ENCODE measurements at places on chromosomes 2 and 18.
A peak's percentile ranks its signal among the peaks of the same experiment; 100 is the strongest.

DNA sequence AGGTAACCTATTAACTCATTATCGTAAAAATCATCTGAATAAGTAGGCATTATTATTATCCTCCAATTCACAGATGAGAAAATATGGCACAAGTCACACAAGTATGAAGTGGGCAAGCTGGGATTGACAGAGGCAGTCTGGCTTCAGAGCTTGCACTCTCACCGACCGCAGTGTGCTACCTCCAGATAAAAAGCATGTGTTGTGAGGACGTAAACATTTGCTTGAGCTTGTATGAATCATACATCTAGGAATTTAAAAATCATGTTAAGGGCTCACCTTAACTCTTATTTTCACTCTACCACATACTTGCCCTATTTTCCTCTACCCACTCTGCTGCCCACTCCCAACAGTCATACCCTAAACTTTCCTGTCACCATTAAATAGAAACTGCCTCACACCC is 65.3 kb upstream of the AMMECR1L start:
- no peak for DNase-seq

DNA sequence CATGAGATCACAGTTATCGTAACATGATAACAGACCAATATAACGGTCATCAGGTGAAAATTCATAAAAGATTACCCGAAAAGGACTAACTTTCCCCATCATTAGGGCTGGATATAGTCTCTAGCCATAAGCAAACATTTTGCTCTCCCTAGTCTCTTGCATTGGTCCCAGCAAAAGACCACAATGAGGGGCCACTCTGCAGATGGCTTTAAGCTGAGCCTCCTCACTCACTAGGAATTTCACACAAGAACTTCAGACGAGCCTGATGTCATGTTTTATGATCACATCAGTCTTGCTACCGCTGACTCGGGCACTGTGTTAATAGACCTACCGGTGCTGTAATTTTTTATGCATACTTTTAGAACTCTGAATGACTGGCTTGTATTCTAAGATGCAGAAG is 35.2 kb downstream of the STK17B start:
- DNase-seq: no peak

DNA sequence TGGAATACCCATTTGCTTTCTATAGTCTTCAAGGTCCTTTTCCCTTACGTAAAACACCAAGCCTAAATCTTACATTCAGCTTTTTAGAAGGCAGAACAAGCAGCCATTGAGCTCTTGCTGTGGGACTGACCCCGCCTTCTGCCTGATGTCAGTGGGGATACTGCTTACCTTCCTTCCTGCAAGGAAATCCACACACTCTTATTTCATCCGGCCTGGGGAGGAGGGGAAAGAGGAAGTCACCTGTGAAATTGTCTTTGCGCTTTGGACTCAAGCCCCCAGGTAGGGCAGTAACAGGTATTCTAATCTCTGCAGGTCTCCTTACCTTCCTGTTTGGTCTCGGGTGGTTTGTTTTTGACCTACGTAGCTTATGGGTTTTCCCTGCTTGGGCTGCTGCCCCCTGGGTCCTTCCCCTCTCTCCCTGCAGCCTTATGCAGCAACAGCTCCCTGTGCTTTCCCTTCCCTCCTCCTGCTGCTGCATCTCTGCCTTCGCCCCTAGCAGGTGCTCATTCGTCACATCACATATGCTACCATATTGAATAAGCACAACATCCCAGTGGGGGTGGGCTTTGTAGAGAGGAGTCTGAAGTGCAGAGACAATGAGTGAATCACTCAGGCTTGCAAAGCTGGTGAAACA is 402.5 kb upstream of the TRIB2 start:
- no peak for DNase-seq

- DNase-seq: no peak
Observed at GRCh38 chr2:168874368-168875054, 15.7 kb downstream of the SPC25 start.

DNA sequence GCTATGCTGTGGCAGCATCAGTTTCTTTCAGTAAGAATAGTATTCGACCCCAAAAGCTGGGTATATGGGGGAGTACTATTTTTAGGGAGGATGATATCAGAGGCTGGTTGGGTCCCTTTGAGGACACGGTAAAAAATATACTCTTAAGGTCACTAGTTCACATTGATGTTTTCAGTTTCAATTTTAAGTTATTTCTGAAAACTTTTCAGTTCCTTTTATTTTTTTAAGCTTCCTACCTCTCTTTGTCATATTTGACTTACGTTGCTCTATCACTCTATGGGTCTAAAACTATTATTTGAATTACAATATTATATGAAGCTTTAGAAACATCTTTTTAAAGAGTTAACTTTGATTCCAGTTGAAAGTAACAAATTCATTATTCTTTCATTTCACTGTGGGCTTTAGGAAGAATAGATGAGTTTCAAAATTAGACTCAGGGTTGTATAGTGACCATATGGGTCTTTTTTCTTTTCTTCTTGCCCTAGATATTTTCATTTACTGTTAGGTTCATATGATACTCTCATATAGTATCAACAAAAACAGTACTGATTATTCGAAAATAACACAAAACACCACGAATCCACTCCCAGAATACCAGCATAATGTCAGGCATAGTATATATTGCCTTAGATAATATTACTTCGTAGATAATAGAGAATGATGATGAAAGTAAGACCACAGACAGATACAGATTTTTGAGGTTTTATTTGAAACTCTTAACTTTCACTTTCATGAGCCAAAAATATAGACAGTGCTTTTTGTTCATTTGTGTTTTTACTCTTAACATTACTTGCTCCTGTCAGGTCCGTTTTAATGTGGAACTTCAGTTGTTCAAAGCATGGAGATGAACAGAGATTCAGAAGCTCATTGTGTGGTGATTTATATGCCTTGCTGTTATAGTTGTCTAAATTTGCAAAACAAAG is 9.8 kb downstream of the RMDN2 start:
- DNase-seq: no peak

- DNase-seq: no peak
Observed at GRCh38 chr2:70831861-70832260, 3.8 kb downstream of the CD207 start.

GRCh38 chr18:36321658-36322407 is 24.3 kb downstream of the FHOD3 start:
- DNase-seq: no peak

GRCh38 chr18:45166341-45166835 is 448.9 kb upstream of the SLC14A2 start:
- DNase-seq: no peak

DNA sequence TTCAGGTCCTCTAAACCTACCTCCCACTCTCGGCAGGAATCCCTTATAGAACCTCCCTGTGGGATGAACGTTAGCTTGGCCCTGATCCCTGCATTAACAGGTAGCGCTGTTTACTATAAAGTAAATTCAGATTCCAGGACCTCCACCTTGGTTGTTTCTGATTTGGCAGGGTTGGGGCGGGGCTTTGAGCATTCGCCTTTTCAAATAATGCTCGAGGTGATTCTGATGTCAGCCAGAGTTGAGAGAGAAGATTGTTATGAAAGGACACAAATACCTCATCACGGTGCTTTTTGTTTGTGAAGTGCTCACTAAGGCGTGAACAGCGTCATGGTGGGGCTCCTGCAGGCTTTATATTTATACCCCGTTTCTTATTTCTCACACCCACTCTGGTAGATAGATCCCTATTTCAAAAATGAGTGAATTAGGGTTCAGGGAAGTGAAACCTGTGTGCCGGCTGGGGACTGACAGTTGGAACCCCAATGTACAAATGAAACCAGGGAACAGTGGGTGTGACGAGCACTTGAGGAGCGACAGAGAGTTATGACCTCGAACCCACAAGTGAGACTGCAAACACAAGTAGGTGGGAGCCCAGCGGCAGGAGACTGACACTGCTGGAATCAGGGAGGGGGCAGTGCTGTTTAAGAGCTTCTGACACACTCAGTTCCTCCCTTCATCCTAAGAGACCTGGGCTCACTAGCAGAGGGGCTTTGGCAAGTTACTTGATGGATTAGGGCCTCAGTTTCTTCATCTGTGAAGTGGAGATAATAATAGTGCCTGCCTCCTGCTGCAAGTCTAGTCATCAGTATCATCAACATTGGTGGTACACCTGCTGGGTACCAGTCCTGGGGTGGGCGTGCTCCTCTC is 14.2 kb upstream of the CXCR4 start:
- peak; percentile 66 for DNase-seq

DNA sequence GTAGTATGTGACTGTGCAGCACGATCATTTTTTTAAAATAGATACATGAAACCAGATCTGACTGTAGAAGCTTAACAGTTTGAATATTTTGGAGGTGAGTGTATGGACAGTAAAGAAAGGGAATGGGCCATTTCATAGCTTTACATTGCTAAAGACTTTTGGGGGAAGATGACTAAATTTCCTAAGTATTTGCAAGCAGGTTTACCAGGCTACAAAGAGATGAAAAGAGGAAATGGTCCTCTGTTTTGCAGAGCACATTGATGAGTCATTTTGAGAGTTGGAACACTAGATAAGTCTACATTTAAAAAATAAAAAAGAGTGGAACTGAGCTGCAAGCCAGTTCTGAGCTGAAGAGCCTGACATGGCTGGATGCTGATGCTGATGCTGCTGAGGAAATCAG is 115.7 kb upstream of the LRATD1 start:
- DNase-seq: no peak

DNA sequence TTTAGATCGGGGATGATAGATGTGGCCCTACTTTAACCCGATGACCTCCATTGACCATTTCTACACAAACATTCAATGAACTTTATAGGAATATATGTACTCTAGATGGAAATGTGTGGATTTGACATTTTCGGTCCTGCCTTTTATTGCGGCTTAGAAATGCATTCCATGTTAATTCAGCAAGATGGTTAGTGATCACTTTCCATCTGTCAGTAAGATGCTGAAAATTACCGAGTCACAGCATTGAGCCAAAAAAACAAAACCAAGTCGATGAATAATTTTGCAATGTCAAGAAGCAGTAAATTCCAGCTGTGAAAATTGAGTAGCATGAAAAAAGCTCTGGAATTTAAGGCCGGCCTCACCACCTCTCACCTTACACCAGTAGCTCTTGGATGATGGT is 1642.6 kb upstream of the NXPH2 start:
- no peak for DNase-seq

DNA sequence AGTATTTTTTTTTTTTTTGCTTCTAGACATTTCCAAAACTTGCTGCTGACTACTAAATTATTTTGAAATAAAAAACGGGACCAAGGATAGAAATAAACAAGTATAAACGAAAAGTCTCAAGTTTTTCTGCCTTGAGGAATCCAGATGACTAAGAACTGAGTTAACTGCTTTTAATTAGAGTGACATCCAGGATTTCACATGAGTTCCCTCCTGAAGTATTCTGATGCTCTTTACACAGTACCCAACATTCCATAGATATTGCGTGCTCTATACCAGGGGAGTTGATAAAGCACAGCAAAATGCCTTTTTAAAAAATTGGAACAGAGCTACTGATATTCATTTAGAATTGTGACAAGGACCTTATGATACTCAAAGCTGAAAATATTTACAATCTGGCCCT is 618.0 kb downstream of the CCDC85A start:
- no peak for DNase-seq

DNA sequence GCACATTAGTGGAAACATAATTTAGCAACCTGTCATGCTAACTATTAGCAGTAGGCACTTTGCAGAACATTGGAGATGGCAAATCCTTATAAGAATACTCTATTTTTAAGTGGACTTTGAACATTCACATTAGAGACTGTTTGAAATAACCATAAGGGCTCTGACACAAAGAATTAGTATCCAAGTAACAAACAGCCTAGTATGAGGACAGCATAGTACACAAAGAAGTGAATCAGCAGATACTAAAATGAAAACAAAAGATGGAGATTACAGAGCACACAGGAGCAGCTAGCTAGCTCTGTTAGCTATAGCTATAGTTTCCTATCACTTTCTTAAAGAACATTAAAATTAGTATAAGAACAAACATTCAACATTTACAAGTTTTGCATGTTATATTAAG is 256.3 kb upstream of the SPOPL start:
- DNase-seq: no peak

DNA sequence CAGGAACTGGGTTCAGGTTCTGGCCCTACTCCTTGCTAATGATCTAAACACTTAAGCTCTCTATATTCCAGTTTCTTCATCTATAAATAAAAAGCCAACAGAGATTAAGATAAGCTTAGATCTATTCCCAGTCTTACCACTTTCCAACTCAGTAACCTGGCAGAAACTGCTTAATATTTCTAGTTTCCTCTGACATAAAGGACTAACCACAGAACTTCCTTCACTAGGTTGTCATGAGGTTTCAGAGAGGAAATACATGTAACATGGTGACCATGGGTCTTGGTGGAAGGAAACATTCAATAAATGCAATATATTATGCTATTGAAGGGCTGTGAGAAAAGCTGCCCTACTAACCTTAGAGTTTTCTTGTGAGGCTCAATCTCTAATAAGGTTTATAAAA is 114.4 kb upstream of the PDE1A start:
- DNase-seq: no peak

DNA sequence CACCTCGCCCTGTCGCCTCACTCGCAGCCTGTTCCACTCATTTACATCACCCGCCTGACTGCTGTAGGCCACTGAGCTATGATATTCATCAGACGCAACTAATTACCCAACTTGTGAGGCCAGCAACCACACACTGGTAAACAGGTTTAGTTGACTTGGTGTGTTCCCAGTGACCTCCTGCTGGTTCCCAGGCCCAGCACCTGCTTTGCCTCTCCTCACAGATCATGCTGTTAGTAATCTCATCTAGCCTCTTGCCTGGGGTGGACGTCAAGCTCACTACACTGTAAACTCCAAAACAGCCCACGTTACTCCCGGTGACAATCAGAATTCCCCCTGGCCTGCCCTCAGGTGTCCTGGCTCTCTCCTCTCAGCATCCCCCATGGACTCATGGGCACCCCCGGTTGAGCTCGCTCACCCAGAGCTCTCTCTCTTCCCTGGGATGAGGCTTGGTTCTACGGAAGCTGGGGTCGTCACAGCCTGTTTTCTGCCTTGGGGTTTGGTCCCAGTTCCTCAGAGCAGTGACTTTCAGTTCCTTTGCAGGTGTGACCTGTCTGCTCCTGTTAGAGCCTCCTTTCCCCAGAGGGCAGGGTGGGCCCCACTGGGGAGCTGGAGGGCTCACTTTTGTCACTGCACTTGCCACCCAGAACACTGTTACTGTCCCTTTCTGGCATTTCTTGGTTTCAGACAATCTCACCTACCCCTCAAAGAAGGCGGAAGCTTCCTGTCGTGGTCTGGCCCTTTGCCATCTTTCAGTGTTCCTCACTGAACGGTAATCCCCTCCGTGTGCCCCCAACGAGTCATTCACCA is 40.3 kb downstream of the INPP5D start:
- DNase-seq: no peak

- no peak for DNase-seq
Observed at GRCh38 chr18:23127090-23127489, 8.2 kb upstream of the CABLES1 start.

All from stimulated activated CD4-positive, alpha-beta T cell treated with anti-CD3 and anti-CD28 coated beads, TNF-alpha, amount 100 ng/mL, for 48 hours (primary cell).